ENCODE measurements at places on chromosomes 6 and 20.

DNA sequence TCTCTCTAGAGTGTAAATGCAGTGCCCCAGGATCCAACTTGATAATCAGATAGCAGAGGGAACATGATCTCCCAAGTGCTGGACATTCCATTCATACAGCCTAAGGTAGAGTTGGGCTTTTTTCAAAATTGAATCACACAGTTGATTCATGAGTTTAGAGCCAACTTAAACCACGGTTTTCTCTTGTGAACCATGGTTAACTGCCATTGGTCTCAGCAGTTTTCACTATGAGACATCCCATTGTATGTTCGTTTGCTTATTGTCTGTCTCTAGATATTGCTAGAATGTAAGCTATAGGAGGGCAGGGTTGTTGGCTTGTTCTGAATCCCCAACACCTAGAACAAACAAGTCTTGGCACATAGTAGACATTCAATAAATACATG lies 37.2 kb upstream of the TAF8 start:
- DNase-seq = no peak

DNA sequence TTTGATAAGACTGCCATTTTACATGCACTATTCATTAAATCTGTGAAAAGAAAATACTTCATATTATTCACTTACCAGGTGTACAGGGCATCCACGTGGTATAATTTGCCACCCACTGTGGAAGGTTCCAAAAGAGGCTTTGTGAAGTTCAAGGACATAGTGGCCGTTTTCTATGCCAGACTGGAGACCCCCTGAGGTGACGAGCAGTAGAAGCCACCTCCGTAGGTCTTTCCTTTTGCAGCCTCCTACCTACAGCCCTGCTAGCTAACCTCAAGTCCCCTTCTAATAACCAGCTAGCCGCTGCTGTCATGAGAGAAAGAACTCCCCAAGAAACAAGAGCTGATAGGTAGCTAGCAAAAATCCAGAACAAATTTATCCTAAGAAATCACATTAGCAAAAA lies 110.5 kb downstream of the ARHGAP18 start:
- no peak for DNase-seq

DNA sequence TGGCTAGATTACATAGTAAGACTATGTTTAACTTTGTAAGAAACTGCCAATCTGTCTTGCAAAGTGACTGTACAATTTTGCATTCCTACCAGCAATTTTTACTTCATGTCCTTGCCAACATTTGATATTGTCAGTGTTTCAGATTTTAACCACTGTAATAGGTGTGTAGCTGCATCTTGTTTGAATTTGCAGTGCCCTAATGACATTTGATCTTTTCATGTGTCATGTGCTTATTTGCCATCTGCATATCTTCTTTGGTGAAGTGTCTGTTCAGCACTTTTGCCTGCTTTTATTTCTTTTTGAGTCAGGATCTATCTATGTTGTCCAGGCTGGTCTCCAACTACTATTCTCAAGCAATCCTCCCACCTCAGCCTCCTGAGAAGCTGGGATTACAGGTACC lies 2.4 kb upstream of the PRPH2 start:
- no peak for DNase-seq

GRCh38 chr20:48878534-48879248 lies 42.8 kb upstream of the ARFGEF2 start:
- DNase-seq = no peak

- DNase-seq = no peak
Measured at GRCh38 chr20:22491194-22491505, 93.2 kb downstream of the FOXA2 start.

- no peak for DNase-seq
Measured at GRCh38 chr20:18639501-18639979, 51.7 kb downstream of the DTD1 start.

DNA sequence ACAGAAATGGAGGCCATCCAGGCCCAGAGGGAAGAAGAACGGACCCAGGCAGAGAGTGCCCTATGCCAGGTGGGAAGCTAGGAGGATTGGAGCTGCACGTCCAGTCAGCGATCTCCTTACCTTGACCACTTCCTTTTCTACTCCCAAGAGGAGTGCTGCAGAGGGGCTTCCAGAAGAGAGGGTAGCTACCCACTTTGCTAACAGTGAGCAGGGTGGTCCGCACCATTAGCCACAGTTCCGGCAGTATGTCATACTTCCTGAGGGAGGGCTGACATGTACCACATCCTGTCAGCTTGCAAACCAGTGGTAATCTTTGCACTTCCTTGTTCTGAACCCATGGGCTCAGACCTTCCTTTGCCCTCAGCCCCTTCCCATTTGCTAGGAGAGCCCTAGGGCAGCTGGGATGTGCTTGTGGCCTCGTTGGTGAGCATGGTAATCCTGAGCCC lies 35.4 kb downstream of the CEP250 start:
- DNase-seq = no peak

- no peak for DNase-seq
Measured at GRCh38 chr6:158384671-158385110, 72.4 kb downstream of the TULP4 start.

DNA sequence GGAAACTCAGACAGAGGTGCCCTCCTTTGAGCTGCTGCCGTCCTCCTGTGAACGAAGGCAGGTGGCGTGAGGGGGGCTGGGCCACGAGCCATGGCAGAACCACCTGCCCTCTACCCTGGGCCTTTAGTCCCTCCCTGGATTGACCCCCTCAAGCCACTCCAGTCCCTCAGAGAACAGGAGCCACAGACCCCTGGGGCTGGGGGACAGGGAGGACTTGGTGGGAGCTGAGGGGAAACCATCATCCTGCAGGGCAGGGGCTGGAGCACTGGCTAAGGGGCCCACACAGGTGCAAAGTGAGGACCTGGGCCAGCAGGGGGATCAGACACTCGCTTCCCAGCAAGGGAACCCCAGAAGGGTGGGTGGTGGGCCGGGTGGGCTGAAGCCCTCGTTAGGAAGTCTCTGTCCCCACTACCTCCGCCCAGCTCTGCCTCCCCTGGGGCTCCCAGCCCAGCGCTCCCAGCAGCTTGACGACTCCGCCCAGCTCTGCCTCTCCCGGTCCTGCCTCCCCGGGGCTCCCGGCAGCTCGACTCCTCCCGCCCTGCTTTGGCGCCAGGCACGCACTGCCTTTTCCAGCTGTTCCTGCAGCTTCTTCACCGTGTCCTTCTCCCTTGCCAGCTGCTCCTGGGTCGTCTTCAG lies 44.4 kb downstream of the DSTN start:
- DNase-seq = peak; percentile 74

DNA sequence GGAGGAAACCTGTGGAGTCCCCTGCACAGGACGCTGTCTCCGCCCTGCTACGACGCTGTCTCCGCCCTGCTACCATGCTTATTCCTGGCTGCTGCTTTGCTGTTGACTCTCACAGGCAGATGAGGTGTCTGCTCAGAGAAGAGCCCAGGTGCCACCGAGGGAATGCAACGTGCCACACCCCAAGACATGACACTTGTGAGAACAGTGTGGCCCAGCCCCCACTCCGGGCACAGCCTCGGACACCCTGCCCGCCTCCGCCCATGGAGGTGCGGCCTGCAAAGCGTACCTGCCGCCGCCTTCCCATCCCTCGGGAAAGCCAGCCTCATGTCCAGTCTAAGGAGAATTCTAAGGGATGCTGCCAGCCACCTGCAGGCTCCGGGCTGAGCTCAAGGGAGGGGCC lies 15.6 kb upstream of the MRGBP start:
- no peak for DNase-seq

- DNase-seq = peak; percentile 75
Measured at GRCh38 chr6:33761922-33762629, 15.4 kb upstream of the IP6K3 start.

GRCh38 chr6:30074331-30075093 lies 1.1 kb downstream of the RNF39 start:
- peak; percentile 32 for DNase-seq

DNA sequence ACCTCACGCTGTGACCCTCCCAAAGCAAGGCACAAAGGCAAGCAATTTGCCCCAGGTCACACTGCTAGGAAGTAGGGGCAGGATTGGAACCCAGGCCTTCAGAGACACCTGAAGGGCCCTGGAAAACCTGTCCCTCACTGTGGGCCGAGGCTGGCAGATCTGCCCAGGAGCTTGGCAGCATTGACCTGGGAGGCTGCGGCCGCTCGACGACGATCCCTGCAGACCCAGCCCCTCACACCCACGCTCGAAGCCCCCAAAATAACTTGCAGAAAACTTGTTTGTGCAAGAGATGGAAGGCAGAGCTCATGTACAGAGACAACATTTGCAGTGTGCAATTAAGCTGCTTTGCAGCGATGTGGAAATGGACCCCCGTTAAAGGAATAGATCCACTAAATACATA lies 251.4 kb downstream of the TAF4 start:
- DNase-seq = no peak

DNA sequence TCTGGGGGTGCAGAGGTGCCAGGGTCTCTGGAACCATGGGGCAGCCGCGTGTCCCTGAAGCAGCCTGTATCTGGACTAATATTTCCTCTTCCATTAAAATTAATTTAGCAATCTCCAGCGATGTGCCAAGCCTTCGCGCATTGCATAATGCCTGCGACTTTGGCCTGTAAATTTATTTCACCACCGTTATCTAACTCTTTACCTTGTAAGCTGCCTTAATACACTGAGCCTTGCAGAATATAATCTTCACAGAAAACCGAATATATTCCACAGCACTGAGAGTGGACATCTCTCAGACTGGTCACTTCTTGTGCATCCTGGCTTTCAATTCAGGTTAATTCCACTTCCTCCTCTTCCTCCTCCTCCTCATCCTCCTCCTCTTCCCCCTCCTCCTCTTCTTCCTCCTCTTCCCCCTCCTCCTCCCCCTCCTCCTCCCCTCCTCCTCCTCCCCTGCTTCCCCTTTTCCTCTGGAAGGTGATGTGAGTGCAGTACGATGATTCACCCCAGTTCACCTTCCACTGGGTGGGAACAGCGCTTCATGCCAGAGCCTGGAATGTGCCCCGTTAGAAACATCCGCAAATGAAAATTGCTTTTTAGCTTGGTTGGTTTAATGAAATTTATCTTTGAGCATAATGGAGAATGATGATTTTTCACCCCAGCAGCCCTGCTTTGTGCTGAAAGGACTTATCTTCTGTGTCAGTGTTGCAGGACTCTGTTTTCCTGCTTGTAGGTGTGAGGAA lies 101.4 kb downstream of the CDH4 start:
- peak; percentile 51 for DNase-seq

- no peak for DNase-seq
Measured at GRCh38 chr20:40776466-40777457, 87.7 kb upstream of the MAFB start.

DNA sequence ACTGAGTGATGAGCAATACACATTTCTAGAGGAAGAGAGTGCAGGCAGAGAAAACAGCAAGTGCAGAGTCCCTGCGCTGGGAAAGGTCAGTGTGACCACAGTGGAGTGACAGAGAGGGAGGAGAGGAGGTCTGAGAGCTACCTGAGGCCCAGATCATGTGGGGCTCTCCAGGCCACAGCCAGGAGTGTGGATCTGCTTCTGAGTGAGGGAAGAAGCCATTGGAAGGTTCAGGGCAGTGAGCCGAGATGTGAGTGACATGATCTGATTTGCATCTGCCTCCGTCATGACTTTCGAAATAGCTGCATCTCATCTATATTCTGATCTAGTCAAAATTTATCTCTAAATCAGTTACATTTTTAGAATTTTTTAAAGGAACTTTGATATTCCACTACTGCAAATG lies 367.1 kb downstream of the PREX1 start:
- no peak for DNase-seq

GRCh38 chr6:96651816-96652215 lies 88.9 kb downstream of the FHL5 start:
- no peak for DNase-seq

DNA sequence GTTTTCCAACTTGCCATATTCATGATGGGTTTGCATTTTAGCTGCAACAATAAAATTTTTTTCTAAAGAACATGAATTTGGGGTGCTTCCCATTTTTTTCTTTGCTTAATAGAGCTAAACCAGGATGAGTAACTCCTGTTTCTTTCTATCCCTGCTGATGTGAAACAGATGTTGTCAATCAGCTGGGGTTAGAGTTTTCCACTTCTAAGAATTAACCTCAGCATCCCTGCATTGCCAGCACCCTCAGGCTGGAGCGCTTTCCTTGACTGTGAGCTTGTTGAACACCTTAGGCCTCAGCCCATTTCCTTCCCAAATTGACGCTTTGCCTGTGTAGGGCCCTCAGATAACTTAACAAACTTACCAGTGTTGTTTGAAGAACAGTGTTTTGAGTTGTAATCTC lies 74.5 kb downstream of the PTPN1 start:
- DNase-seq = peak; percentile 48

DNA sequence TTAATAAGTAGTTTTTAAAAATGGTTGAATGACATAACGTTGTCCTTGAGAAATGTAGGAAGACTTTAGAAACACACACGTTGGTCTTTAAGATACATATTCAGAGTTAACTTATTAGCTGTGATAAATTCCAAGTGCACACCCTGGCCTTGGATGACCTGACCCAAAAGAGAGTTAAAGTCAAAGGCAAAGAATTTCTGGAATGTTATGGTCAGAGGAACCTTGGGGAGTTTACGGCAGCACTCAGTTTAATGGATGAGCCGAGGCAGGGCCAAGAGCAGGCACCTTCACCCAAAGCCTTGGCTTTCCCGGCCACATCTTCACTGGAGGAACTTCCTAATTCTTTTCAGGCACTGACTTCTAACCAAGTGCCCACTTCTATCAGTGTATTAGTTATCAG lies 200.5 kb downstream of the SMOC2 start:
- no peak for DNase-seq

GRCh38 chr20:37243076-37243936 lies 18.3 kb downstream of the GHRH start:
- DNase-seq = no peak

GRCh38 chr20:48919882-48920526 lies 1.5 kb upstream of the ARFGEF2 start:
- DNase-seq = no peak

DNA sequence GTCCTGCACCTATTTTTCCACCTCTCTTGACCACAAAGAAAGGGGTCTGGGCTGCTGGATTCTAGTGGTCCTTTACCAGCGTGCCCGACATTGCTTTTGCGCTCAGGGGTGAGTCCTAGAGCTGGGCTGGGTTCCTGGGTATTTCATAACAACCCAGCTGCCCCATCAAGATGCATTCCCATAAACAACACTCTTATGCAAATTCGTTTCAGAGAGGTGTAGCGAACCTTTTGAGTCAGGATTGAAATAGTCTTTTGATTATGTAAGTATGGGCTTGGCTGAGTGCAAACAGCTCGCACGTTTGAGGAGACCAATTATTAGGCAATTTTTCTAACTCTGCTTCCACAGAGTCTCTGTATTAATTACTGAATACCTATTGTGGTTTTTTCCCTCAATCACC lies 13.7 kb downstream of the ACOT13 start:
- no peak for DNase-seq

- DNase-seq = no peak
Measured at GRCh38 chr20:38011696-38012095, 21.6 kb downstream of the TTI1 start.

GRCh38 chr6:13299403-13299821 lies 28.9 kb downstream of the TBC1D7 start:
- no peak for DNase-seq

- peak; percentile 96 for DNase-seq
Measured at GRCh38 chr20:44966030-44966961, at the start of gene STK4. STK4 (plus strand) TSS chr20:44966512; CDS start chr20:44966569, 57 bp downstream.
